ENCODE measurements at places on chromosomes 4 and X.

- DNase-seq, result no peak
These were observed 69.6 kb downstream of the AGTR2 start for GRCh38 chrX:116239944-116240840.

DNA sequence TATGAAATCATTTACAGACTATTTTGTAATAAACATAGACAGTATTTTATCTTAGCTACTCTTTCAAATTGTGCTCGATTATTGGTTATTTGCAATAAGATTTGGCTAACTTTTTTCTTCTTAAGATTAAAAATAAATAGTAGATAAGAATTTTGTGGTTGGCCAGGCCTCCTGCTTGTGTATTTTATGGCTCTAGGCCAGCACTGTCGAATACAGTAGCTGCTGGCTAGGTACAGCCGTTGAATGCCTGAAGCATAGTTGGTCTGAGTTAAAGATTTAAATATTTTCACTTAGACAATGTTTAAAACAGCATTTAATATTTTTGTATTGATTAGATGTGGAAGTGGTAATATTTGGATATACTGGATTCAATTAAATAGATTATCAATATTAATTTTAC is 481.0 kb downstream of the SPRY1 start:
- DNase-seq, result peak; percentile 30

DNA sequence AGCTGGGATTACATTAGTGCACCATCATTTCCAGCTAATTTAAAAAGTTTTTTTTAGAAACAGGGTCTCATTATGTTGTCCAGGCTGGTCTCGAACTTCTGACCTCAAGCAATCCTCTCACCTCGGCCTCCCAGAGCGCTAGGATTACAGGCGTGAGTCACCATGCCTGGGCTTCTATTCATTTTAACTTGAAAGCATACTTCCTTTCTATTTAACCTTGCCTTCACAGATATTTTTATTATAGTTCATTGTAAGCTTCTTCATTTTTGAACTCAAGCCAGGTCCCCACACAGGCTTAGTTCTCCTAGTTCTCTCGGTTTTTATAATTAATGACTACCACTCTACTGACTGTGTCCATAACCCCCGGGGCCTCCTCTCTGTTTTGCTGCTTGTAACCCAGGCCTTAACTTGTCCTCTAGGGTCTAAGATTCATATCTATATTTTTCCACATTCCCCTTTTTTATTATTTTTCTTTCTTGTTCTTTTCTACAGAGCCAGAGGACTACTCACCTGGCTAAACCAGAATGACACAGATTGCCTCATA is 50.7 kb downstream of the SNX12 start:
- no peak for DNase-seq

GRCh38 chr4:176611381-176611780 is 181.3 kb downstream of the VEGFC start:
- no peak for DNase-seq

DNA sequence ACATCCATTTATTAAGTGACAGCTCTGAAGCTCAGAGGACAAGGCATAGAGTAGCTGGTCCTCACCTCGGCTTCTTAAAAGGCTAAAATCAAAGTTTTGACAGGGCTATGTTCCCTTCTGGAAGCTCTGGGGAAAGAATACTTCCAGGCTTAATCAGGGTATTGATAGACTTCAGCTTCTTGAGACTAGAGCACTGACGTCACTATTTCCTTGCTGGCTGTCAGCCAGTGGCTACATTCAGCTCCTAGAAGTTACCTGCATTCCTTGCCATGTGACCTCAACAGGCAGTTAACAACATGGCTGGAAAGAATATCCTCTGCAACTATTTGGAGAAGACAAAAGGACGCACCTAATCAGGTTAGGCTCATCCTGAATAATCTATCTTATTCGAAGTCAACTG is 1144.8 kb downstream of the ADGRL3 start:
- DNase-seq, result no peak

DNA sequence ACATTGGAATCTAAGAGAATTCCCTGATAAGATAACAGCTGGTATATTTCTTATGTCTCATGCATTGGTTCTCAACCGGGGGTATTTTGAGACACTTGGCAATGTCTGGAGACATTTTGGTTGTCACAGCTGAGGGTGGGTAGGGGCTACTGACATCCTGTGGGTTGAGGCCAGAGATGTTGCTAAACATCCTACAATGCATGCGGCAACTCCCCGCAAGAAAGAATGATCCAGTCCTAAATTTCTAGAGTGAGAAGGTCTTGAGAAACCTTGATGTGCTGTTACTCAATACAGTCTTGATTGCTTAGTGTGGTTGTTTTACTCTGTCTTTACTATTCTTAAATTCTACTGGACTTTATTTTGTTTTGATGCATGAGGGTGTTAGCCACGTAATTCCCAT is 287.2 kb downstream of the FRMPD4 start:
- DNase-seq, result no peak

DNA sequence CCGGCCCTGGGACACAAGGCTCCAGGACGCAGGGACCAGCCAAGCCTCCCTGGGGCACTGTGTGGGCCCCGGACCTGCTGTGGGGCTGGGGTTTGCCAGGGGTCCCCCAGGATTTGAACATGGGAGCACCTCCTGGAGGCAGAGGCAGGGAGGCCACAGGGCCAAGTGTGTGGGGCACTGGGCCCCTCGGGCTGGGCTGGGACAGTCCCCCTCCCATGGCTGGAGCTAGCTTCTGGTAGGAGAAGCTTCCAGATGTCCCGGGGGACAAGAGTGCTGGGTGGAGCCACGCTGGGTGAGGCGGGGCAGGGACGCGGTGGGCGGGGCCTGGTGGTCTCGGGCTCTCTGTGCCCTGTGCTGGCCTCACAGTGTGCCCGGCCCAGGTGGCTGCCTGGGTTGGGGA is 18.6 kb downstream of the FGFRL1 start:
- DNase-seq, result no peak

- DNase-seq, result no peak
These were observed 16.1 kb downstream of the TMEM175 start for GRCh38 chr4:948101-948935.

GRCh38 chr4:81040012-81040659 is 9.6 kb downstream of the BMP3 start:
- no peak for DNase-seq

DNA sequence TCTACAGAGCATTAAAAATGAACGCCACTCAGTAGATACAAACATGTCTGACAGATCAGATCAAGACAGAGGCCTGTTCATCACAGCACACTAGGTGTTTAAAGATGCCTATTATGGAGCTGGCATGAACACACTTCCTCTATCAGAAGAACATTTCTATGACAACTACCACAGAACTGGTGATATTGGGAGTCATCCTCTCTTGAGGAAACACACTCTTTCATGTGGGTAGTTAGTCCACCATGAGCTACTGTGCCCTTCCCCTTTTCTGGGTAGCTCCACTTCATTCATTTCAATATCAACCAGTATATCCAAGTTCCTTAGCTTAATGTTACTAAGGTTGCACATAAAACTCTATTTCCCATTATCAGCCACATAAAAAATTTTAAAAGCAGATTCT is 46.7 kb downstream of the MAOB start:
- no peak for DNase-seq

DNA sequence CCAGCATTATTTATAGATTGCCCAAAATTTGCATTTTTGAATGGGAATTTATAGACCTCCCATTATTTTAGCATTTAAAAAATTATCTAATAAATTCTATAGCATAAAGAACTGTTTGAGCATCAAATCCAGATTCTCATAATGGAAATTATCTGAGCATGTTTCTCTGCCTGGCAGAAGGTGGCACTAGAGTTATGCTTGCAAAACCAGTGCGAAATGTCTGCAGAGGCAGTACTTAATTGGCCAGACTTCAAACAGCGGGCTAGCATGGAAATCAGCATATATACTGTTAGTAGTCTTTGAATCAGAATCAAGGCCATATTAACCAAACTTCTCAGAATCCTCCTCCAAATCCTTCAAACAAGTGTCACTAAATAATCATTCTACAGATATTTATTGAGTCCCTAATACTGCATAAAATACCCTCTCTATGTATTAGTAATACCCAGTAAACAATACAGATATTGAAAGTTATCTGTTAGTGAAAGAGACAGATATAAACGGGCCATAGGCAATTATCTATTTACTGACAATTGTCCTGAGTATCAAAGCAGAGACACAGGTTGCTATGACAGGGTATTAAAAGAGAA is 78.7 kb upstream of the DCLK2 start:
- DNase-seq, result no peak

DNA sequence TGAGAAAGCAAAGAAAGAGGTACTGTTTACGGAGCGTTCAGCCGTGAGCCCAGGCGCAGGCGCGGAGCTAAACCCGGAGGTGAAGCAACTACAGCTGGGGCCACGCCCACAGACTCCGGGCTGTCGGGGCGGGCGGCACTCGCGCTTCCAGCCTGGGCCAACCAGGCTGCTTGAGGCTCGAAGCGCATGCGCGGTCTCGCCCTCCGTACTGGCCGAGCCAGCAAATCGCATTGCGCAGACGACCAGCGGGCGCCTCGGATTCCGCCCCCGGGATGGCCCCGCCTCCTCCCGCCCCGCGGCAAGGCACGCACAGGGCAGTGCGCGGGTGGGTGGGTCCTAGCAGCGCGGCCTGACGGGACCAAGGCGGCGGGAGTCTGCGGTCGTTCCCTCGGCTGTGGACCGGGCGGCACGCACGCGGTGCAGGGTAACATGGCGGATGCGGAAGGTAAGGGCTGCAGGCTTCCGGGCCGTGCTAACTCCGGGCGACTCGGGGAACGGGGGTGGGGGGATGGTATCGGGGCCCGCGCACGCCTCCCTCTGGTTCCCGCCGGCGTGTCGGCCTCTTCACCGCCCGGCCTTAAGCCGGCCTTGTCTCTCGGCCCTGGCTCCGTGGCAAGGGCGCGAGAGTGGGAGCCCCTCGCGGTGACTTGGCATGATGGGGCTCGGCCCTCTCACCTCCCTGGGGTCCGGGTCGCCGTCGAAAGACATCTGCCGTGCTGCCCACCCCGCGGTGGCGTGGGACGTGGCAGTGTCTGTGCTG is at the start of gene DKC1:
Gene DKC1, plus strand, starts transcription at position 328 of the 760 bp plus-strand sequence. Its CDS starts 102 bp downstream, at position 430.
- peak; percentile 65 for DNase-seq

DNA sequence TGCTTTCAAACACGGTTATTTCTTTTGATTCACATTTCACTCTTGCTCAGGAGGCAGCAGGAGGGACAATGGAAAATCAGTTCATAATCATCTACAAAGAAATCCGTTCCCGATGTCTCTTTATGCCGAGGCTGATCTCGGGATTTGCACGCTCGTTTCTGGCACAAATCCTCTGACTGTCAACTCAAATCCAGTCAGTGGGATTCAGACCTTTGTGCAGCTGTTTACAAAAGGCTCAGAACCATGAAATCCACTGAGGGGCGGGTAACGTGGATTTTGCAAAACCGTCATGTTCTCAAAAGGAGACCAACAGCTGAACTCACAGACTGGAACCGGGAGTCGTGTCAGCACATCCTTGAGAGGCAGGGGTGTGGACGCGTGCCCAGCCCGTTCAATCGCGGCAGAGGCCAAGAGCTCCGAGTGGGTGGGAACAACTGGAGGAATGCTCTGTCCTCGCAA is 46.4 kb downstream of the ACOX3 start:
- peak; percentile 36 for DNase-seq

GRCh38 chr4:104475652-104476051 is 19.0 kb downstream of the CXXC4 start:
- no peak for DNase-seq

DNA sequence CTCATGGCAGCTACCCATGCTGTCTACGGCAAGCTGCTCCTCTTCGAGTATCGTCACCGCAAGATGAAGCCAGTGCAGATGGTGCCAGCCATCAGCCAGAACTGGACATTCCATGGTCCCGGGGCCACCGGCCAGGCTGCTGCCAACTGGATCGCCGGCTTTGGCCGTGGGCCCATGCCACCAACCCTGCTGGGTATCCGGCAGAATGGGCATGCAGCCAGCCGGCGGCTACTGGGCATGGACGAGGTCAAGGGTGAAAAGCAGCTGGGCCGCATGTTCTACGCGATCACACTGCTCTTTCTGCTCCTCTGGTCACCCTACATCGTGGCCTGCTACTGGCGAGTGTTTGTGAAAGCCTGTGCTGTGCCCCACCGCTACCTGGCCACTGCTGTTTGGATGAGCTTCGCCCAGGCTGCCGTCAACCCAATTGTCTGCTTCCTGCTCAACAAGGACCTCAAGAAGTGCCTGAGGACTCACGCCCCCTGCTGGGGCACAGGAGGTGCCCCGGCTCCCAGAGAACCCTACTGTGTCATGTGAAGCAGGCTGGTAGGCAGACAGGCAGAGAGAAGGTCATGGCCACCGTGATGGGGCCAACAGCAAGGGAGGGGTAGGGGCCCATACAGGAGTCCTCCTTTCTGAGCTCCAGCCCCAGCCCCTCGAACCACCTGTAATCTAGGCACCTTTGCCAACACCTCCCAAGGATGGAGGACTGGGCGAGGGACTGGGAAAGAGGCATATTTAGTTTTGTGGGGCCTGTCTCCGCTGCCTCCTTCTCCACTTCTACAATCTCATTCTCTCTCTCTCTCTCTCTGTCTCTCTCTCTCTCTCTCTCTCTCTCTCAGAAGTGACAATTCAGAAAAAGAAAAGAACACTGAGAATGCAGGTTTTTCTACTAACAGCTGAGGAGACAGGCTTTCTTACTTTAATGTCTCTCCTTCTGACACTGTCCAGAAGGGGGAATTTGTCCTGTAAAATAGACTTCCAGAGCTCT is 4.7 kb upstream of the TSPYL2 start:
- DNase-seq, result no peak

DNA sequence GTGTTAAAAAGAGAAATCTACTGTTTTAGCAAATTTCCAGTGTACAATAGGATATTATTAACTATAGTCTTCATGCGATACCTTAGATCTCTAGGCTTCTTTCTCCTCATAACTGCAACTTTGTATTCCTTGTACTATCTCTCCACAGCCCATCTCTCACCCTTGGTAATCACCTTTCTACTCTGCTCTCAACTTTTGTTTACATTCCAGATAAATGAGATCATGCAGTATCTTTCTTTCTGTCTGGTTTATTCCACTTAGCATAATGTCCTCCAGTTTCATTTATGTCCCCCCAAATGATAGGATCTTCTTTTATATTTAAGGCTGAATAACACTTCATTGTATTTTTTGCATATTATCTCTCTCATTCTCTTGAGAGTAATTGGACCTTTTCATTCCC is 165.5 kb downstream of the HS3ST1 start:
- no peak for DNase-seq

GRCh38 chr4:111064342-111064993 is 441.6 kb upstream of the PITX2 start:
- DNase-seq, result peak; percentile 86

- DNase-seq, result no peak
These were observed at the start of gene P2RY10 for GRCh38 chrX:78945186-78945912. P2RY10 (plus strand) TSS chrX:78945391; CDS start chrX:78960521, 15,130 bp downstream.
